ENCODE measurements at places on chromosomes 6 and 20. TPM values are rescaled to one million over a fixed set of nuclear protein-coding genes. Genes with fewer than 3 reads are reported as not detected.

The LIME1 gene
- 15.5 TPM for total RNA-seq

The UST gene
- total RNA-seq: 1.2 TPM

The TP53TG5 gene
- total RNA-seq: 0.29 TPM

DNA sequence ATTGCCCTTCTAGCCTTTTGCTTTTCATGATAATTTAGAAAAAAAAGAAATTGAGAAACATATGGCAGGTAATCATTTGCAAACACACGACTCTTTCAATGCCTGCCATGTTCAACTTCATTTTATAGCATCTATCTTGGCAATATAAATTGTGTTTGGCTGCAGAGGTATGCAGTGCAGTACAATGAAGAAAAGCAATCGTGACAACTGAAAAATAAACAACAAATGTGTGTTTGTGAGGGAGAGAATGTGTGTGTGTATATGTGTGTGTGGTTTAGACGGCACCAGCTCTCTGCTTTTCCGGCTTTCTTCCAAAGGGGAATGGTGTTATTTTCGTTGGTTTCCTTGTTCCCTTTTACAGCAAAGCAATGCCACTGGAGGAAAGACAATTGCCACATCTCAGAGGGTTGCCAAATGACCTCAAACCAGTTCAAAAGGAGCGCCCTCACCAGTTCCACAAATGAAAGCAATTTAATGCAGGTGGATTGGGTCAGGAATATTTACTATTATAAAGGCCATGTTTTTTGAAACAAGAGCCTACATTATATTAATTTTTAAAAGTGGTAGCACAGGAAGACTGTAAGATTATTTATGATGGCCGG lies 587.2 kb downstream of the PRKN start:
- no peak for DNase-seq

GRCh38 chr6:165987483-165988301 lies 180.0 kb downstream of the TBXT start:
- DNase-seq: no peak

GRCh38 chr6:130697995-130698535 lies 129.1 kb upstream of the SMLR1 start:
- DNase-seq: peak; percentile 82

- DNase-seq: no peak
Measured at GRCh38 chr6:44653761-44654218, 266.3 kb downstream of the CDC5L start.

DNA sequence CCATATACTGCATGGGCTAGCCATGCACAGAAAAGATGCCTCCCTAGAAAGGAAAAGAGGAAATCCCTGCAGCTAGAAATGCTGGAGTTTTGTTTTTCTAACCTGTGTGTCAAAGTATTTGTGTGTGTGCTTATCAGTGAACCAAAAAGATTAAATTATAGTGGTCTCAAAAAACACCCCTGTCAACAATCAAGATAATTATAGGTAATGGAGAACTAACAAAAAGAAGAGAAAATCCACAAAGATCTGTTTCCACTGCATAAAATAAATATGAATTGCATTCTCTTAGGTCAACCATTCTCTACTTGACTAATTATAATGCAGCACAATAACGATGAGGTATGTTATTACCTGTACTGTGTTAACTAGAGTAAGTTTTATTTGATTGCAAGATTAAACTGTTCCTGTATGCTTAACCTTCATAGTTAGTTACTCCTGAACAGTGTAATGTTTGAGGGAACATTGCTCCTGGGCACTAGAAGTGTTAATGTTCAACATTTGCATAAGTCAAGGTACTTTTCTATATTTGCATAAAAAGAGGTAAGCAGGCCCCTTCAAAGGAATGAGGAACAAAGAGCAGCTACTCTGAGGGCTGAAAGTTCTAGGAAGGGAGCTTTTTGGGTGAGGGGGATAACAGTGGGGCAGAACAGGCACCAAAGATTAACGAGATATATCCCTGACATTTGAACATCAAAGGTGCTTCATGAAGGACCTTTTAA lies 212.1 kb downstream of the BTBD9 start:
- no peak for DNase-seq

- peak; percentile 91 for DNase-seq
Measured at GRCh38 chr6:170147832-170148708, 142.8 kb downstream of the DLL1 start.

The CLDN20 gene
- total RNA-seq: not detected

DNA sequence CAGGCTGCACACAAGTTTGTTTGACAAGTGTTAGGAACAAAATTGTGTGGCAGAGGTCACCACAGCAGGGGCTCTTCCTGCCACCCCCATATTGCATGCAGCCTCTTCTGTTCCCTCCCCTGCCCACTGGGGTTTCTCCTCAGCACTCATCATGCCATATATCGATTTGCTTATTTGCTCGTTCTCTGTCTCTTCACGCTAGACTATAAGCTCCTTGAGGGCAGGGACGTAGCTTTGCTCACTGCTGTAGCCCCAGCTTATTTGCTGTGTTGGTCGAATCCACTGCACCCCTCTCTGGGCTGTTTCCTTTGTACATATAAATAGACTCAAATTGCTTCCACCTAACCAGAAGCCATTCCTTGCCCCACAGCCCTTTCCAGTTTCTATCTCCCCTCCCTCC lies 19.6 kb downstream of the MAS1 start:
- no peak for DNase-seq

The EYA2 gene
- total RNA-seq: not detected

The COL12A1 gene
- total RNA-seq: not detected

GRCh38 chr6:159267165-159267564 lies 98.0 kb downstream of the FNDC1 start:
- DNase-seq: peak; percentile 35

DNA sequence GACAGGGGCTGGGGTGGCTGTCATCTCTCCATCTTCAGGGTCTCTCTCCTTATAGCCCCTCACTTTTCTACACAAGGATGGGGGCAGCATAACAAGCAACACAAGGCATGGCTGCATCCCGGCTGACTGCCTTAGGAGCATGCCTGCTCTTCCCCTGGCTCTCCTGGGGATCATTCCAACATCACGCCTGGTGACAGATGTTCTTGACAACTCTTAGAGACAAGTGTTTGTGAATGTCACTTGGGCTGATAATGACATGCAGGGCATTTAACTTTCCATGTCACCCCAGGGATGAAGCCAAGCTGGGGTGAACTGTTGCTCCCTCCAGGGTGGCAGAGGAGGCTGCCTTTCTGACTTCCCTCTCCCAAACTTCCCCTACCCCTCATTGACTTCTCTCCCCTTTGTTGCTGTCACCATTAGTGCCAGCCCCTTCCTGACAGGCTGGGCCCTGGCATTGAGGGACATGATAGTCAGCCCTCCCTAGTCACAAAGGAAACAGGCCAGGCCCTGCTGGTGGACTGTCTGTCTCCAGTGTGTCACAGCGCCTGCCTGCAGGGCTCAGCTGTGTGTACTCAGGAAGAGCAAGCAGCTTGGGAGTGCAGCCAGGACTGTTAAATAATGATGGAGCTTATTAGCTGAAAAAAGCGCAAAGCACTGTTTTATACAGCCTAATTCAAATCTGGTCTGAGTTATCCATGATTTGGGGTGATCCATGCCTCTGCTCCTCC lies 161.8 kb downstream of the LRFN2 start:
- DNase-seq: no peak

The DUSP15 gene
- total RNA-seq: not detected

- no peak for DNase-seq
Measured at GRCh38 chr20:33909331-33909921, 84.3 kb upstream of the RALY start.

The SYNDIG1 gene
- total RNA-seq: not detected

DNA sequence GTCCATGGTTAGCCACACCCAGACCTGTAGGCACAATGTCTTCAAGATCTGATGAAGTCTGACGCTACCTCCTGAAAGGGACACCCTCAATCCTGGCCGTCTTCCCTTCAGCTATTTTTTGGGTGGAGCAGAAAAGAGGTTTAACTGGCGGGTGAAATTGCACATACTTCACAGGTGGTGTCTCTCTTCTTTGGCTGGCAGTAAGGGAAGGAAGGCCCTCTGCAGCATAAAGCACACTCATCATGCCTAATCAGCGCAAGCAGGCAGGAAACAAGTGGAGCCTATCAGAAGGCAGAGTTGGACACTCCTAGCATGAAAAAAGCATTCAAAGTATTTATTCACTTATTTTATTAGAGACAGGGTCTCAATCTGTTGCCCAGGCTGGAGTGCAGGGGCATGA lies 32.9 kb downstream of the PNLDC1 start:
- DNase-seq: no peak

GRCh38 chr6:152462716-152463115 lies 174.4 kb downstream of the SYNE1 start:
- no peak for DNase-seq

The CDH4 gene
- total RNA-seq: 0.11 TPM

DNA sequence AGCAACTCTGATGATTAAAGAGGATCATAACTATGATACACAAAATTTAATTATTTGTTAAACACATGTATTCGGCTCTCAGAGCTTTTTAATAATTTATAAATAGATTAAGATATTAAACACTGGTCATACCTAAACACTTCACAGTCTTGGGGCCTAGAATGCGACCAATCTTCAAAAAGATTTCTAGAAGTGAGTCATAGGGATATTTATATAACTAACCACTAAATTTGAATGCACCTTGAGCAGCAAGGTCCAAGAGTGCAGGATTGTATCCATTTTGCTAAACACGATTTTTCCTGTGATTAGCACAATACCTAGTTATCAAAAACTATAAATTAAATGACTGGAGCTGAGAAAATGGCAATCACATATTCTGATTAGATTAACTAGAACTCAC lies 709.3 kb downstream of the EPHA7 start:
- no peak for DNase-seq
